SIG-M5 (cell line): ENCODE measurements at places on chromosomes 3 and 15.
A peak's percentile ranks its signal among the peaks of the same experiment; 100 is the strongest.

- DNase-seq, result no peak
Measured at GRCh38 chr3:45131201-45131600, 15.0 kb downstream of the CDCP1 start.

- DNase-seq, result no peak
Measured at GRCh38 chr15:47407692-47408091, 309.6 kb upstream of the SEMA6D start.

DNA sequence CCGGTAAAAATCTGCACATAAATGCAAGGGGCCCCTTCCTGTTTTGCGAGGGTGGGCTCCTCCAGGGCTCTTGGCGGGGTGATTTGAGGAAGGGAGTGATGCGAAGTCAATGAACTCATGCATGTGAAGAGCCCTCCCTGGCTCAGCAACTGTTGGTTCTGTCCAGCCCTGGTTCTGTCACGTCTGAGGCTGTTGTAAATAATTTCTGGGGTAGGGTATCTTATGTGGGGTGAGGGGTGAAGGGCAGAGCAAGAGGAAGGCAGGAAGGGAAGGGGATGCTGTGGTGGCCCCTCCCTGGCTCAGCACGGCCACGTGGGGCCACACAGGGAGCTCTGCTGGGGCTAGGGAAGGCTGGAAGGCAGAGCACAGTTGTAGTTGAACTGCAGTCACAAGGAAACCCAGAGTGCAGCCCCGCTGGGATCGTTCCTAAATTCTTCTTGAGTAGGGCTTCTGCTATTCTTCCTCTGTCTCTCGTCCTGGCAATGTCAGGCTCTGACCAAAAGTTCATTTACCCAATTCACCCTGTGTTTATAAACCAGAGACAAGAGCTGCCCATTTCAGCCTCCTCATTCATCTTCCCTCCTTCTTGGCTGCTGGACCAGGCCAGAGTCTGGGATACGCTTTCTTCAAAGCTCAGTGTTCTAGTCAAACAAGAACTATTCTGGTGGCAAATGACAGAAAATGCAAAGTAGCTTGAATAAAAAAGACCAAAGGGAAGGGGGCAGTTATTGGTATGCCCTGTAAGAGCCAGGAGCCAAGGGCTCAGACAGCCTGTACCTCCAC is 14.8 kb upstream of the TOPBP1 start:
- no peak for DNase-seq

- no peak for DNase-seq
Measured at GRCh38 chr3:134326126-134326525, 48.1 kb downstream of the AMOTL2 start.

DNA sequence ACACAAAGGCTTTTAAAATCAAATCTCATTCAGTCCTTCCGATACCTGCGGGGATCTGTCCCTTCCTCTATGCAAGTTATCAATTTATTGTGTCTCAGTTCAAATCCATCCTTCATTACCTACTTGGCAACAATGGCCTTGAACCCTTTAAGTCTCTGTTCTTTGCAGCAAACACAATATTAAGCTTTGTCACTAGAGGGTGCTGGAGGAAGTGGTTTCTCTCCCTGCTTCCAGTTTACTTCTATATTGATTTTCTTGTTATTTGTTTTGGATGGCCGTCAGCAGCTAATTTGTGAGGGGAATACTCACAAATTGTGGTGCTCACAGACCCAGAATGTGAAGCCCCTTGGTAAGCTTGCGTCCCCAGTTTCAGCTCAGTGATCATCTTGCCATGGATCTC is 278.3 kb downstream of the FGF12 start:
- DNase-seq, result no peak

GRCh38 chr3:181683563-181683962 is 28.2 kb upstream of the SOX2 start:
- no peak for DNase-seq

DNA sequence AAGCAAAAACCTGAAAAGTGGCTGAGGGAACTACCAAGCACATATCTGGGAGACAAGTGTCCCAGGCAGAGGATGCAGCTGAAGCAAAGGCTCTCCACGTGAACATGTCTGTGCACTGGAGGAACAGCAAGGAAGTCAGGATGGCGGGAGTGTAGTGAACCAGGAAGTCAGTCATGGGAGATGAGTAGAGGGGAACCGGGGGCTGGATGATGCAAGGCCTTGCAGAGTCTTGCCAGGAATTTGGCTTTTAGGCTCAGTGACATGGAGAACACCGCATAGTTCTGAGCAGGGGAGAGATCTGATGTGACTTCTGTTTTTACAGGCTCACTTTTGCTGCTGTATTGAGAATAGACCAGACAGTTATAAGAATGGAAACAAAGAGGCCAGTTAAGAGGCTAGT is 19.0 kb downstream of the C2CD4A start:
- DNase-seq, result no peak

- DNase-seq, result no peak
Measured at GRCh38 chr15:51075364-51075763, 19.3 kb downstream of the TNFAIP8L3 start.

DNA sequence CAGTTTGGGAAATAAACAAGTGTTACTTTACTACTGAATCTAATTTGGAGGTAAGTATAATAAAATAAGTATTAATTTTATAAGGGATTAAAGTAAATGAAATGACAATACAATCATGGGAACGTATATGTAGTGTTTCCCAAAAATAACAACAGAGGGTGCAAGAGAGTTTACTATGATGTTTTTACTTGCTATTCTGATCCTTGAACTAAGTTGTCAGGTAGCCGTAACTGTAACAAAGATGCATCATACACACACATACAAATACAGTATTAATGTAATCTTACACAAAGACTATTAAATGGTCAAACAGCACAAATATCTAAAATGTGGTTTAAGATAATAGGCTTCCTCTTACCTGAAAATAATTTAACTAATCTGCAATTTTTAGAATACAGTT is 311.4 kb downstream of the TBC1D5 start:
- DNase-seq, result no peak

DNA sequence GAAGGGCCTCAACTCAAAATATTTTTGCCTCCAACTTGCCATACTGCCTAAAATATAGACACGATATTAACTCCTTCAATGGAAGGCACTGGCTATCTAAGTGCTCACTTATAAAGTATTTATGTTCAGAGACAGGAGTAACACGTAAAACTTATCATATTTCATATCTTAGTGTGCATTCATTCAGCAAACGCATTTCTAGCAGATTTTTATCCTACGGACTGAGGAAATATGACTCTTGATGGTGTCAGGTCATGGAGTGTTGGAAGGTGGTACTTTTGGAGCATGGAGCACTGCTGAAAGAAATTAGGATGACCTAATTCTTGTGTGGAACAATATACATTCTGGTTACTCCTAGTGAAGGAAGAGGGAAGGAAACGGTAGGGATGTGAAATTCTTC is 43.8 kb upstream of the LEKR1 start:
- DNase-seq, result no peak

- DNase-seq, result peak; percentile 11
Measured at GRCh38 chr3:122312826-122313225, 12.2 kb upstream of the CSTA start.

DNA sequence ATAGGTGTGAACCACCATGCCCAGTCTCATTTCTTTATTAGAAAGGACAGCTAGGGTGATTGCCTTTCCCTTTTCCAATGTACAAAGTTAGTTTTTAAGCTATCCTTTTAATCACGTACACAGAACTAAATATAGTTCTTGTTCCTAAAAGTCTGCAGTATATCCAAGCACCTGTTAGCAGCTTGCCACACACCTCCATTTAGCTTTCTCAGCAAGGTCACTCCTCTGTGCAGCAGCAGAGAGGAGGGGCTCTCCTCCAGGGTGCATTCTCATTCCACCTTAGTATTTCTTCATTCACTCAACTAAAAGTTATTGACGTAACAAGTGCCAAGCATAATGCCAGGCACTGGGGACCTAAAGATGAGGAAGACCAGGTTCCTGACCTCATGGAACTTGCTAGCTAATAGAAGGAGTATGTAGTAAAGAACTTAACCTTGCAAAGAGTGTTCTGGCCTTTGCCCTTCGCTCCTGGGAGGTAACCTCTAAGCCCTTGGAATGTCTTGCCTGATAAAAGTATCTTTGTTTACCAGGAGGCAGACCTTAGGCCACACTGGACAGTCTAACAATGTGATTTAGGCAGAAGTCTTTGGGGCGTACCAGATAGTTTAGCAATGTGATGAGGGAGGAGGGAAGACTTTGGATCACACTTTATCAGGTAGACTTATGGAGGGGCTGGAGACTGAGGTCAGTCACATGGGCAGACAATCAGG is 12.7 kb upstream of the PTPN9 start:
- DNase-seq, result no peak

DNA sequence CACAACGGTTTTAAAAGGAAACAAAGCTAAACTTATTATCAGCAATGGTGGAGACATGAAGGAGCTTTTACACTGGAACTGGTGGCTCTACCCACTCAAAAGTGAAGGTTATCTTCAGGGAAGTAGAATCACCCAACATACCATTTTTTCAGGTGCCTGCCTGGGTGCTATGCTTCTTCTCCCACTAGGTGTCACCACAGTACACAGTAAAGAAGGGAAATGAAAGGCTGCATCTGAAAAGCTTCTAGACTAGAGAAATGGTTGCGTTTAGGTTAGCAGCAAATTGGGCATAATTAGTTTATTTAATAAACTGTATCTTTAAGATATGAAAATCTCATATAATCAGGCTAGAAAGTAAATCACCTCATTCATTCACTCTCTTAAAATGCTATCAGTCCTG is 47.0 kb upstream of the SELENOK start:
- no peak for DNase-seq

DNA sequence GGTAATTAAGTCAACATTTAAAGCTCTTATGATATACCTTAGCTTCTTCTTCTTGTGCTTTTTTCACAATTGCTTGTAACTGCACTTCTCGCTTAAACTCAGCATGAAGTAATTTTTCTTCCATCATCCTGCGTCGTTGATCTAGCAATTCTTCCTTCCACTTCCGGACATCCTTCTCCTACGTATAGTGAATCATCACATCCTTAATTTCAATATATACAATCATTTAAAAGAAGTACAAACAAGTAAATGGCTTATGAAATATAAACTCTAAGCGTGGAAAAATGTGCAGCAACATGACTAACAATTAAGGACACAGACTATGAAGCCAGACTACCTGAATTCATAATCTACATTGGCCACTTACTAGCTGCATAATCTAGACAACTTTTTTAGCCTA is 151.4 kb downstream of the SCAPER start:
- no peak for DNase-seq

DNA sequence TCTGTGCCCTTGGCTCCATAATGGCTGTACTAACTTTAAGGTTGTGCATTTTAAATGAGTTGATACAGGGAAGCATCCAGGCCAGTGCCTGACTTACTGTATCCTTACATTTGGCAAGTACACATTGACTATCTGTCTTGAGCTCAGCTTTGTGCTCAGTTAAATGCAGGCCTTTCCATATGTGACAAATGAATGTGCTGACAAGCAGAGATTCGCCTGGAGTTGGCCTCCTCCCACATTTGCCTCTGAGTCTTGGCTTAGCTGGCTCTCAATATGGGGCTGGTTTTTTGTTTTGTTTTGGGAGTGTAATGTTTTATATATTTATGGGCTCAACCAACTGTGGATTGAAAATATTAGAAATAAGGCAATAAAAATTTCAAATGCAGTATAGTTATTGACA is 29.7 kb downstream of the TRIM71 start:
- no peak for DNase-seq

DNA sequence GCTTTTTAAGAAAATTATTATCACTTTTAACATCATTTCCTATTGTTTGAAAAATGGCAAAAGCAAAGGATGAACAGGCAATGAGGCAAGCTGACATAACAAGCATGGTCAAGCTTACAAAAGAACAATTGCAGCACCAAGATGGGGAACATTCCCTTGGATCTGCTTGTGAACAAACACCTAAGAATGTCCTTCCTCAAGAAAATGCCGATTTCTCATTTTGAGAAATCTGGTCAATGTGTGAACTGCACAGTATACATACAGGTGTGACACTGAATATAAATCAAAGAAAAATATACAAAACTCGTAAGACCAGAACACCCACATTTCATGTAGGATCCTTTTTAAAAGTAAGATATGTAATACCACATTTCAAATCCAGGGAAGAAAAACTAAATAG is 58.9 kb downstream of the LRRFIP2 start:
- no peak for DNase-seq

DNA sequence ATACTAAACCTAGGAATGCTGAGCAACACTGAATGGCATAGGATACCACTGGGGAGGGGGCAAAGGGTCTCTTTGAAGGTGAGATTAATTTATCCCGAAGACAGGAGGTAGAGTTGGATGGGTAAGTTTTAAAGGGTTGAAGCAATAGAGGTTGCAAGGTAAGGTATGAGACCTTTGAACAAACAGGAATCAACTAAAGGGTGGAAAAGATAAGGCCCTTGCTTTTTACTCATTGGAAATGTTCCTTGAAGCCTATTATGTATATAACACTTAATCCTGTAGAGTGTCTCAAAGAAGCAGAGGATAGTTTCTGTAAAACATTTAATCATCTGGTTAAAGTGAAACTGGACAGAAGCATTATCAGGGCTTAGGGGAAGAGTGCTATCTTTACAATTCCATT is 5.7 kb downstream of the ABHD5 start:
- DNase-seq, result no peak

GRCh38 chr15:85825118-85825517 is 30.4 kb upstream of the KLHL25 start:
- DNase-seq, result no peak

GRCh38 chr3:182533394-182533793 is 259.9 kb upstream of the ATP11B start:
- DNase-seq, result no peak

GRCh38 chr3:164779816-164780215 is 298.5 kb downstream of the SI start:
- no peak for DNase-seq

DNA sequence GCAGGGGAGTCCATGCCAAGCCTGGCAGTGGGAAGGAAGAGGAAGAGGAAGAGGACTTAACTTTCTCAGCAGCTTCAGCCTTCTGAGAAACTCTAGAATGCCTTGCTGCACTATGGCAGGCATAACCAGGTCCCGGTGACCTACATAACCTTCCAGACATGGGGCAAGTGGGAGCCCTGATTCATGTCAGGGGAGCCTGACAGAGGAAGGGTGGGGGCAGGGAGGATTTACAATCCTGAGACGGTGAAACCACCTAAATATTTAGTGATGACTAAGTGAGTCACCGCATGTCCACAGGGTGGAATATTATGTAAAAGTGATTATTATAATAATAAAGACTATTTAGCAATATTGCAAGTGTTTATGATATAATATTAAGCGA is 46.7 kb downstream of the AMOTL2 start:
- no peak for DNase-seq

DNA sequence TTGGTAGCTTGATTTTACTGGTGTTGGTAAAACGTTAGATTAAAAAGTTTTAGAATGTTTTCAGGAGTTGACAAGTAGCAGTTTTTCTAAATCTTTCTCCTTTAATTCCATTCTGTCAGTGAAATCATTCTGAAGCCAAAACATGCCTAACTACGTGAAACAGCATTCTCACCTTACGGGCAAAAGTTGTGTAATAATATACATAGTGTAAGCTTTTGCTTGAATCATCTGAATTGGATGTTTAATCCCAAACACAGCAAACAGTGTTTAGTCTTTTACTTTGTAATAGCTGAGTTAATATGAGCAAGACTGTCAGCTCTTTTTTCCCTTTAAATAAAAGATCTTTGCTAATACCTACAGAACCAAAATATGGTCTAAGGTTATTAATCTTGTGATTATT is 100.6 kb downstream of the CYP19A1 start:
- no peak for DNase-seq

- no peak for DNase-seq
Measured at GRCh38 chr15:65211482-65211982, 259 bp upstream of the CILP start.
